ENCODE measurements at places on chromosomes 16 and 17. TPM values are rescaled to one million over a fixed set of nuclear protein-coding genes. Genes with fewer than 3 reads are reported as not detected.

Gene HOXB6
- total RNA-seq = 3.2 TPM

Gene CDK3
- total RNA-seq = not detected

GRCh38 chr17:8143581-8144400 lies 8.4 kb downstream of the PER1 start:
- DNase-seq = no peak

- no peak for DNase-seq
Measured at GRCh38 chr17:6642592-6642991, 1.7 kb downstream of the TXNDC17 start.

GRCh38 chr17:77915594-77916021 lies 42.9 kb upstream of the TNRC6C start:
- no peak for DNase-seq

GRCh38 chr17:48596735-48597527 lies 3.4 kb upstream of the HOXB5 start:
- no peak for DNase-seq
